ENCODE measurements at places on chromosomes 5 and 9.

DNA sequence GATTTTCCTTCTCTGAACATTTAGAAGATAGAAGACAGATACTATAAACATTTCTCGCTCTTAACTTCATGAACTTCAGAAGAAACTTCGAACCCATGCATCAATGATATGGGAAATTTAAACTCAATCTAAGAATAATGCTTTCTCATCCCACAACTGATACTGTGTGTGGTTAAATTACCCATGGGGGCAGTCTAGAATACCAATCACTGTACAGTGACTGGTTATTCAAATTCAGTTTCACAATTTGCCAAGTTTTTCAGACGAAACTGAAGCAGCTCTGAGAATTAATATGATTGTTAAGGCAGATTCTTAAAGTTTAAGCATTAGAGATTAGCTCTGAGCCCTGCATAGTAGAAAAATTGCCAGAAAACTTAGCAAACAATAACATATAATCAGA, 431.0 kb downstream of the SH3GL2 start:
- no peak for DNase-seq

GRCh38 chr5:55557123-55557522, 22.4 kb upstream of the PLPP1 start:
- DNase-seq, result no peak

GRCh38 chr9:126986506-126986951, 71.9 kb downstream of the RALGPS1 start:
- DNase-seq, result peak; percentile 12

DNA sequence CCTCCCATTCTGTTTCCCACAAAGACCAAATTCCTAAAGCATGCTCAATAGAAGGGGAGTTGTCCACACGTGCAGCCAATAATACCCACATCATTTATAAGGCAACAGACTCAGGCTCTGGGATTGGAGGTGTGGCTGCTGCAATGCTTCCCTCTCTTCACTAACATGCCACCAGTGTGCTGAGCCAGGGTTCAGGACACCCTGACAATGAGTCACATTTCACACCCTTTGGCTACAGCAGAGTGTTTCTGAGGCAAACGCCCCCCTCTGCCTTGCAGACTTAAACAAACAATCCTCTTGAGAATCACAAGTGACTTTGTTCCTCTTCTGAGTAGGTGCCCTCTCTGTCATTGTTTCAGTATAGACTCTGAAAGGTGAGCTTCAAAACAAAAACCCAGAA, 189.3 kb upstream of the TLE4 start:
- no peak for DNase-seq

GRCh38 chr5:2981652-2982051, 230.2 kb upstream of the IRX2 start:
- DNase-seq, result no peak

DNA sequence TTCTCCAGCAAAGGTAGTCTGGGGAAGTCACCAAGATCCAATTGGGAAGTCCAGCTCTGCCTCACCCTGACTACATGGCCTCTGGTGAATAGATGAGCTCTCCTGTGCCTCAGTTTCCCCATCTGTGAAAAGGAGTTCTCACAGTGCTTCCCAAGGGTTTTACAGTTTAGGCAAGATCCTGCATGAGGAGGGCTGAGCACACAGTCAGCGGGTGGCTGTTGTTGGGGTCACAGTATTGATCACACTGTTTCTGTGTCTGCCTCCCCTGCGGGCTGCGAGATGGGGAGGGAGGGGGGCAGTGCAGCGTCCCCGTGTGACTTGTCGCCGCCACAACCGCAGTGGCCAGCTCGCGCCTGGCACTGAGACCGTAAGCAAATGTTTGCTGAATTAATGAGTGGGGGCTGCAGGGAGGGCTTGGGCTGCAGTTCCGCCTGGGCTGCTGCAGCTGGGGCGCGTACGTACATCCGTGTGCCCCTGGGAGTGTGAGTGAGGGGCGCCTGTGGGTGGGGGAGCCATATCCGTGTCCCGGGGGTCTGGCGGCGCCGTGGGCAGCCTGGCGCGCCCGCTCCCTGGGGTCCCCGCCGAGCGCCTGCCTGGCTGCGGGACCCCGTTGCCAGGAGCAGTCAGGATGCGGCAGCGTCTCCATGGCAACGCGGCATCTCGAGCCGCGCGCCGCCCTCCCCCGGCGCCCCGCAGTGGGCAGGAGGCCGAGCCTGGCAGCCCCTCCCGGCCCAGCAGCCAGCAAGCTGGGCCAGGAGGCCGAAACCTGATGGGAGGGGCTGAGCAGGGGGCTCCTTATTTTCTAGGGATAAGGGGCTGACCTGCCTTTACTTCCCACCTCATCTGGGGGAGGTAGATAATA, 31.4 kb upstream of the PSD2 start:
- peak; percentile 41 for DNase-seq

DNA sequence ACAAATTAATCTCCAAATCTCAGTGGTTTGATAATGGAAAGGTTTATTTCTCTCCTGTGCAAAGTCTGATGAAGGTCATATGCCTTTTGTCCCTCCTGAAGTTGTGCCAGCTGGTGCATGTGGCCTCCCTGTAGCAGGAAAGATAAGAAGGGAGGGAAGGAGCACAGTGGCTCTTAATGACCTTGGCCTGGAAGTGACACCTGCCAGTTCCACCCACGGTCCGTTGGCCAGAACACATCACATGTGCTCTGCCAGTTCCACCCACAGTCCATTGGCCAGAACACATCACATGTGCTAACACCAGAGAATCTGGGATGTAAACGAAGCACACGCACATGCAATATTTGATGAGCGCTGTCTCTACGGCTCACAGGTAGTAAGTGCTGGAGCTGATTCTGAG, 130.9 kb downstream of the DOCK2 start:
- no peak for DNase-seq

DNA sequence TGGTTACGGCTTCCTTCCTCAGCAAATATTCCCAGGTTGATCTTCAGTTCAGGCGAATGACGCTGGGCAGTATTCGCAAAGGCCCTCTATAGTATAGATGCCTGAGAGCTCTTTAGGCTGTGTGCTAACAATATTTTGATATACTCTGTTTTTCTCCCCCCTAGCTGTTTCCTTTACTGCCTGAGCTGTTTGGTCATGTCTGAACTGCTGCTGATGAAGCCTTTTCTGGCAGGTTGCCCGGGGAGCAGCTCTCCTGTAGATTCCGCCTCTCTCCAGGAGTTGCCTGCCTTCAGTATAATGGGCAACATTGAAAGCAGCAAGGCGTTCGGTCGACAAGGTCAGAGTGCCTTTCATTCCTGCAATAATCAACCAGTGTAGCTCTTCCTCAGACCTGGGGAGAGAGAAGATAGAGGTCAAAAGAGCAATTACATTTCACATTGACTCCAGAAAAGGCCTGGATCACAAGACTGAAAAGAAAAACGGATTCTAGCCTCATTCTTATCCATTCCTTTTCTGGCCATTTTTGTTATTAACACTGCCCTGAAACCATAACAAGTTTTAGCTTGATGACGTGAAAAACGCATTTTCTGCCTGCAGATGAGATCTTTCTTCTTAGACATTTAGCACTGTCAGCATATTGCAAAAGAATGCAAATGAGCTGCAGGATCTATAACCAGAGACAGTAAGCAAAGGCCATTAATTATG, 60.1 kb upstream of the ZNF608 start:
- no peak for DNase-seq

DNA sequence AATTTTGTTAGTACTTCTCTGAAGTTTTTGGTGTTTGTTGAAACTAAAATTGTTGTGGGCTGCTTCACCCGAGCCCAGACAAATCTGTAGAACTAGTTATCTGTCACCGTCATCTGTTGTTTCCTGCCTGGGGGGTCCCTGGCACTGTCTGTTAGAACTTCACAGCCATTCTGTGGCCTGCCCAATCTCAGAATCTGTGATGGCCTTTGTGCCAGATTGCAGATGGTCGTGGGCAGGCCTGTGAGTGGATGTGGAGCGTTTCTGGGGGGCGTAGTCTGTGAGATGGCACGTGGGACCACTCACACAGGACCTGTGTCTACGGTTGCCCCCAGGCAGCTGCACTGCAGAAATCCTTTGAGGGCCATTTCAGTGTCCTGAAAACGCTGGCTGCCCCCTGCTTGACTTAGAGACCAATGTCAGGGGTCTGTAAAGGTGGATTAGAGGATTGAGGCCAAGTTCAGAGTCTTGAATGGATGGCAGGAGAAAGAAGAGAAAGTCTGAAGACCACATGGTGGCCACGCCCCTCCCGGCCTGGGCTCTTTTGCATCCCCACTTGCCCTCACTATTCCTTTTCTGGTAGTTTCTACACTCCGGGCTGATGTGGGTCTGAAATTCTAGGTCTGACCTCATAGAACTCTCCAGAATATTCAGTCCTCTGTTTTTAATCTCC, 38.3 kb downstream of the TRIO start:
- DNase-seq, result no peak

- DNase-seq, result no peak
These were observed 79.3 kb upstream of the AGXT2 start for GRCh38 chr5:35127006-35127405.

GRCh38 chr9:16325966-16326365, 544.5 kb downstream of the BNC2 start:
- no peak for DNase-seq

- no peak for DNase-seq
These were observed 12.2 kb upstream of the OBP2B start for GRCh38 chr9:133221177-133221809.

DNA sequence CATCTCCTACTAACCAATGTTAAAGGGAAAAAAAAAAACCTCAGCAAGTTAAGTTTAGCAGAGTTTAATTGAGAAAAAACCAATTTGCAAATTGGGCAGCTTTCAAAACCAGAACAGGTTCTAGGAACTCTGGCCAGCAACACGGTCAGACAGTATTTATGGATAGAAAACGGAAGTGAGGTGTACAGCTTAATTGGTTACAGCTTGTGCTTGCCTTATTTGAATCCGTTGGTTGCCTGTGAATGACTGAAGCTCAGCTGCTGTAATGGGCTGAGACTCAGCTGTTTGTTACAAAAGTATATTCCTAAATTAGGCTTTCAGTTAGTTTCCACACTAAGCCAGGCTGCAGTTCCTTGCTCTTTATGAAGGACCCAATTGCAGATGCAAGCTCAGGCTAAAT, 217.0 kb downstream of the SREK1 start:
- DNase-seq, result no peak

- no peak for DNase-seq
These were observed 9.6 kb downstream of the PALM2AKAP2 start for GRCh38 chr9:109789556-109789955.

- DNase-seq, result no peak
These were observed 104.3 kb downstream of the PIK3R1 start for GRCh38 chr5:68319706-68320412.

- no peak for DNase-seq
These were observed 25.0 kb upstream of the OCLN start for GRCh38 chr5:69467442-69468225.

GRCh38 chr5:172005708-172006320, 624 bp downstream of the FBXW11 start:
- DNase-seq, result no peak

GRCh38 chr5:136054142-136055019, 25.6 kb downstream of the TGFBI start:
- DNase-seq, result no peak

DNA sequence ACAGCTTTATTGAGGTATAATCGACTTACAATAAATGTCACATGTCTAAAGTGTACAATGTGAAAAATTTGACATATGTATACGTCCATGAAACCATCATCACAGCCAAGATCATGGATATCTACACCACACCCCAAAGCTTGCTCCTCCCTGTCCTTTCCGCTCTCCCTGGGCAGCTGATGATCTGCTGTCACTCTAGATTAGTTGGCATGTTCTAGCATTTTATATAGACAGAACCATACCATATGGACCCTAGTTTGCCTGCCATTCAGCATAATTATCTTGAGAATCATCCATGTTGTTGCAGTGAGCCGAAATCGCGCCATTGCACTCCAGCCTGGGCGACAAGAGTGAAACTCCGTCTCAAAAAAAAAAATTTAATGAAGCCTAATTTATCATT, 42.5 kb downstream of the ERGIC1 start:
- no peak for DNase-seq

DNA sequence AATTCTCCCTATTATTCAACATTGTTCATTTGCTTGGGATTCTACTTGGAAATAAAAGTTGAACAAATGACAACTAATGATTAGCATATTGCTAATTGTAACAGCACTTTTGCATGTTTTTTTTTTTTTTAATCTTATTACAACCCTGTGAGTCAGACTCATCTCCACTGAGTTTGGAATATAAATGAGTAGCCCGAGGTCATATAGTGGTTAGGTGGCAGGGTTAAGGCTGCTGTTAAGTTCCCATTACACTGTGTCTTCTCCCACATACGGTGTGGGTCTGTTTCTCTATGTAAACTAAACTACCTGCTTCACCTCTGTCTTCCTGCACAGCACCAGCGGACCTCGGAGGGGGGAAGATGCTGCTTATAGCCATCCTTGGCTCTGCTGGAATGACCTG, 92.4 kb downstream of the EQTN start:
- no peak for DNase-seq

- DNase-seq, result no peak
These were observed 1585.6 kb downstream of the EFNA5 start for GRCh38 chr5:106085136-106085535.

GRCh38 chr5:133565993-133566392, 46.3 kb downstream of the FSTL4 start:
- no peak for DNase-seq

GRCh38 chr9:98453589-98454311, 198.3 kb upstream of the TBC1D2 start:
- no peak for DNase-seq

GRCh38 chr5:31854181-31855133, 215.5 kb downstream of the PDZD2 start:
- peak; percentile 35 for DNase-seq

GRCh38 chr9:4538107-4538506, 47.8 kb downstream of the SLC1A1 start:
- DNase-seq, result no peak

GRCh38 chr5:169772688-169773087, 135.6 kb downstream of the DOCK2 start:
- DNase-seq, result no peak

DNA sequence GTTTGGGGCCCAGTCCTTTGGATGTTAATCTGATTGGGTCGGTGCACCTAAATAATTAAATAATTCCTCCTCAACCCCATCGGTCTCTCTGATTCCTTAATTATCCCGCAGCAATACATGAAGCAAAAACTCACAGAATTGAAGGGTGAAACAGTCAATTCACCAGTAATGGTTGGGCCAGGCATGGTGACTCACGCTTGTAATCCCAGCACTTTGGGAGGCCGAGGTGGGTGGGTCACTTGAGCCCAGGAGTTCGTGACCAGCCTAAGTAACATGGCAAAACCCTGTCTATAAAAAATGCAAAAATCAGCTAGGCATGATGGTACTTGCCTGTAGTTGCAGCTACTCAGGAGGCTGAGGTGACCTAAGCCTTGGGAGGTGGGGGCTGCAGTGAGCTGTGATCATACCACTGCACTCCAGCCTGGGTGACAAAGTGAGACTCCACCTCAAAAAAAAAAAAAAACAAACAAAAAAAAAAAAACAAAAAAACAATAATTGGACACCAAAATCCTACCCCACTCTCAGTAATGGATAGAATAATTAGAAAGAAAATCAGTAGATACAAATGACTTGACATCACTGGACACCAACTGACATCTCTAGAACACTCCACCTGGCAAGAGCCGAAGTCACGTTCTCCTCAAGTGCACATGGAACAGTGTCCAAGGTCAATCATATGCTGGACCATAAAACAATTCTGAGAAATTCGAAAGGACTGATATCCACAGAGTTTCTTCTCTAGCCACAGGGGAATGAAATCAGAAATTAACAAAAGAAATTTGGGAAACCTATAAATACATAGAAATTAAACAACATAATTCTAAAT, 5.3 kb downstream of the ABO start:
- no peak for DNase-seq

- no peak for DNase-seq
These were observed 111.8 kb upstream of the ACTBL2 start for GRCh38 chr5:57594436-57594835.

GRCh38 chr9:21833090-21833801, 30.8 kb downstream of the MTAP start:
- no peak for DNase-seq
